Activated T-helper 1 cell treated with anti-CD3 and anti-CD28 coated beads, Interleukin-12 subunit alpha, Interleukin-12 subunit beta, Interleukin-2, Interleukin-4 antibody, amounts not matched to agents 30 ng/mL and 10 ng/mL and 1 ng/mL, durations not matched to agents 14 hours and 24 hours and 36 hours (primary cell): ENCODE measurements at places on chromosomes 7 and 10.

DNA sequence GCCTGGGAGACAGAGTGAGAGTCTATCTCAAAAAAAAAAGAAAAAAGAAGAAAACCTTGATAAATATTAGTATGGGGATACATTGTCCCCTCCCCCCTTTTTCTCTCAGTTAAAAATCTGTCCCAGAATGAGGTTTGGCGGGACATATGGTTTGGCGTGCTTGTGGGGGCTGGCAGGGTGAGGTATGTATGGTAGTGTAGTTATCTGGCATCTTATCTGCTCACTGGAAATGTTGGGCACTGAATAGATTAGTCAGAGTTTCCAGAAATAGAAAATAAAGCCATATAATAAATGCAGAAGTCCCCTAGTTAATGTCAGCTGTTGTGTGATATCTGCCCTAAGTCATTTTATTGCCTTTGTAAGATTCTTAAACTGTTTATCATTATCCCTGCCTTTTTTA, 397.5 kb upstream of the GALNT17 start:
- no peak for DNase-seq
- H3K27ac ChIP-seq = no peak overlapping the region
- H3K36me3 ChIP-seq = no peaks in the 10 kb centered on the region

- H3K4me1 ChIP-seq = no peaks in the 10 kb centered on the region
- no peak overlapping the region for H3K4me3 ChIP-seq
- no peaks in the 10 kb centered on the region for H3K36me3 ChIP-seq
These were observed 138.1 kb downstream of the KIAA1217 start for GRCh38 chr10:24346877-24347519.

DNA sequence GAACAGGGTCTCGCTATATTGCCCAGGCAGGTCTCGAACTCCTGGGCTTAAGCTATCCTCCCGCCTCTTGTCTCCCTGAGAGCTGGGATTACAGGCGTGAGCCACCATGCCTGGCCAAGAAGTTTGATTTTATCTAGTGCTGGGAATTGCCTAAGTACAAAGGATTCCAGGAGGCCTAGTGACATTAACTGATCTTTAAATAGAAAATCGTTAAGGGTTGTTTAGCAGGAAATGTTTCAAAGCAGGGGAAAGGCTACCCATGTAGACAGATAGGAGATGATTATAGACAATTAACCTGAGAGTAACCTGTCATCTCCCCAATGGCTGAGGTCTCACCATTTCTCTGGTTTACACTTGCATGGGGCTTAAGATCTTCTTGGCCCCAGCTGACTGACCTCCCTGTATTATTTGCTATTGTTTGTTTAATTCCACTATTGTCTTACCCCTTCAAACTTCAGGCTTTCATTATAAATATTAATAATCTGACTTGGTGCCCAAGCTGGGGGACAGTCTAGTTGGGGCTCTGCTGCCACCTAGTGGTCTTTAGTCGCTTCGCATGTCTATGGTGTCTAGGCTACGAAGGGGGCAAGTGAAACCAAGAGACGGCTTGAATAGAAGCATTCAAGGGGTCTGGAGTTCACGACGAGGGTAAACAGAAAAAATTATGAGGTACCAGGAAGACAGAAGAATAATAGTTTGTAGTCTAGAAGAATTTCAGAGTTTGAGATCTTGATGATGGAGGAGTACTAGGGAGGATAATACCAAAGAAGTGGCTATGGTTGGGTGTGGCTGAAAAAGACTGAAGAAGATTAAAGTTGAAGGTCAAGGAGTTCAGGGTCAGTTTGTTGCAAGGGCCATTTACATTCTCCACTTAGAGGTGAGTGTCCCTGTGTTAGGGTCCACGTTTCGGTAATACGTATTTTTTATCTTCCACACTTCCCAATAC, 40.4 kb upstream of the BPGM start:
- peaks cover 11% of the 10 kb centered on the region for H3K4me1 ChIP-seq
- H3K4me3 ChIP-seq = peak overlapping the region; percentile 67
- DNase-seq = peak; percentile 27
- H3K36me3 ChIP-seq = no peaks in the 10 kb centered on the region
- H3K27me3 ChIP-seq = peaks cover 33% of the 10 kb centered on the region

DNA sequence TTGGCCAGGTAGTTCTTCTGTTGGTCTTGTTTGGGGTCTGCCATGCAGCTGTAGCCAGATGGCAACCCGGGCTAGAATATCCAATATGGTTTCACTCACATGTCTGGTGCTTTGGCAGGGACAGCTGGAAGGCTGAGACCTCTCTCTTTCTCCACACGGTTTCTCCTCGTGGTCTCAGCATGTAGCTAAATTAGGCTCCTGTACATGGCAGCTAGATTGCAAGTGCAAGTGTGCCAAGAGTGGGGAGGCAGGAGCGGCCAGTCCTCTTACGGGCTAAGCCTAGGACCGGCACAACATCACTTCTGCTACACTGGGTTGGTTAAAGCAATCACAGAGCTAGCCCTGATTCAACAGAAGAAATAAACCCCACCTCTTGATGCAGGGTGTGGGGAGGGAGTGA, 9.3 kb upstream of the PDE1C start:
- DNase-seq = no peak
- no peaks in the 10 kb centered on the region for H3K36me3 ChIP-seq
- H3K4me1 ChIP-seq = no peaks in the 10 kb centered on the region
- no peak overlapping the region for H3K4me3 ChIP-seq
- H3K27ac ChIP-seq = no peak overlapping the region

DNA sequence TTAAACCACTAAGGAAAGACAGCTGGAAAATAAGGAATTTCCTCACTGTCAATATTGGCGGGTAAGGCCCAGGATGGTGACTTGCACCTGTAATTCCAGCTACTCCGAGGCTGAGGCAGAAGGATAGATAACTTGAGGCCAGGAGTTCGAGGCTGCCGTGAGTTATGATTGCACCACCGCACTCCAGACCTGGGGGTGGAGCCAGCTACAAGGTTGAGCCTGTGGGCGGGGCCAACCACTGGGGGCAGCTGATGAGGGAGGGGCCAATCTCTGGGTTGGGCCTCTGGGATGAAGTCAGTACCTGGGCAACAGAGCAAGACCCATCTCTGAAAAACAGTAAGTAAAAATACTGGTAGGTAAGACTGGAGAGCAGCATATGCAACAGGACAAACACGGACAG, 80.1 kb upstream of the ADO start:
- H3K27ac ChIP-seq = peak overlapping the region; percentile 41
- peaks cover 52% of the 10 kb centered on the region for H3K4me1 ChIP-seq
- no peak overlapping the region for H3K4me3 ChIP-seq
- H3K36me3 ChIP-seq = peaks cover 7% of the 10 kb centered on the region

GRCh38 chr7:152891160-152891621, 131.6 kb downstream of the ACTR3B start:
- H3K27ac ChIP-seq = no peak overlapping the region
- H3K27me3 ChIP-seq = no peaks in the 10 kb centered on the region

DNA sequence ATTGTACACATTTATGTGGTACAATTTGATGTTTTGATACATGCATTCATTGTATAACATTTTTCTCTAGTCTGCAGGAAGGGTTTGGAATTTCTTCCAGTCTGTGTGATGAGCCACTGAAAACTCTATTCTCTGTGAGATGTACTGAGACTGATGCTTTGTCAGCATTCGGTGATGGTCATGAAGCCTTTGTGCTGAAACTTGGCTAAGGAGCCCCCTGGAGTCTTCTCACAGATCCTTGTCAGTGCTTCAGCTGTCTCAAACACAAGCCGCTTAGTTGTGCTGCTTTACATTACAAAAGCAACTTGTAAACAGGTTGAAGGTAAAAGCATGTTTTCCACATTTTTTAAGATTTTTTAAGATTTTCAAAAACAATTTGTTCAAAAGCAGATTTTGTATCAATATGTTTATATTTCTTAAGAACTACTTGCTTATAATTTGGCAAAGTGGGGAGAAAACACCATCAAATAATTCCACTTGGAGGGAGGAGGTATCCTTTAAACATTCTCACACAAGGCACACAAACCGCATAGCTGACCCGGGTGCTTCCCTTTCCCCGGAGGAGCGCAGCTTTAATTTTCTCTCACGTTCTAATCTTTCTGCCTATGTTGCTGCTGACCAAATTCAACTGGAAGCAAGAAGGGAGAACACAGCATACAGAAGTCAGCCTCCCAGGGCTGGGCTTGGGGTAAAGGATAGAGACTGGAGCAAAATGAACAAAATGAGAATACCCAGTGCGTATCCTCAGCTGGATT, 249.8 kb upstream of the VSTM2A start:
- no peak for DNase-seq
- no peak overlapping the region for H3K4me3 ChIP-seq
